ENCODE measurements at places on chromosomes 4 and X. TPM values are rescaled to one million over a fixed set of nuclear protein-coding genes. Genes with fewer than 3 reads are reported as not detected.

DNA sequence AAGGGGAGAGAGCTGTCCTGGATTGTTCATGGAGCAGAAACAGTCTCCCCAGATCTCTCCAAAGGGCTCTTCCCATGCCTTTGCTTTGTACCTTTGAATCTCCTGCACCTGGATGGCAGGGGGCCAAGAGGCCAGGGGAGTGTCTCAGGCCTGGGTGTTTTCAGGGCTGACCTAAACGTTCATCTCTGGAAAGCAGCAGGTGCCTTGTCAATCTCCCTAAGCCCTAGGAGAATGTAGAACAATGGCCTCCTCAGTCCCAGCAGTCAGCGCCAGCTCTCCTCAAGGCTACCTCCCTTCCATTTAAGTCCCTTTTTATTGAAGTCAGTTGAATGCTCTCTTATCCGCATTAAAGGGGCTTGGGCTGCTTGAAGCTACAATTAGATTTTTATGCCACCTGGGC, 31.2 kb upstream of the NSUN7 start:
- no peaks in the 10 kb centered on the region for H3K27me3 ChIP-seq
- DNase-seq = no peak
- no peak overlapping the region for H3K4me3 ChIP-seq
- H3K36me3 ChIP-seq = no peaks in the 10 kb centered on the region
- H3K4me1 ChIP-seq = peaks cover 35% of the 10 kb centered on the region
- H3K27ac ChIP-seq = peak overlapping the region; percentile 25

GRCh38 chr4:106095408-106095807, 200.1 kb downstream of the NPNT start:
- no peak overlapping the region for H3K4me3 ChIP-seq
- H3K4me1 ChIP-seq = no peaks in the 10 kb centered on the region
- H3K36me3 ChIP-seq = peaks cover 40% of the 10 kb centered on the region

DNA sequence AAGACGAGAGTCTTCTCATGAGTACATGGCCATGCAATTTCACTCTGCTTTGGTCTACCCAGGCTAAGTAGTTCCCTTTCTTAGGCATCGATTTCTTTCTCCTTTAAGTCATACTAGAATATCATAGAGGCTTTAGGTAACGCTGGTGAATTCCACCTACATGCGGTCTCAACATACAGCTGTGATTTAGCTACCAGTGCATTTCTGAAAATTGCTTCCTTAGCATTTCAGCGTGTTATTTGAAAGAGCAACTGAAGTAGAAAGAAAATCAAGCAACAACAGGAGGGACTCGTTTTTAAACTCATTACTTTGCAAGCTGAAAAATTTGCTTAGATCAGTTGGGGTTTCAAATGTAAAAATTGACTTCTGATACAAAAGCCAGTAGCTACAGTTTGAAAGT, 48.1 kb upstream of the RASGEF1B start:
- no peak for DNase-seq
- no peaks in the 10 kb centered on the region for H3K36me3 ChIP-seq
- H3K27ac ChIP-seq = no peak overlapping the region
- H3K27me3 ChIP-seq = peaks cover 2% of the 10 kb centered on the region
- no peaks in the 10 kb centered on the region for H3K4me1 ChIP-seq

GRCh38 chr4:20680736-20681135, 19.5 kb upstream of the PACRGL start:
- no peaks in the 10 kb centered on the region for H3K4me1 ChIP-seq
- DNase-seq = no peak
- peaks cover 3% of the 10 kb centered on the region for H3K27me3 ChIP-seq
- H3K4me3 ChIP-seq = no peak overlapping the region

GRCh38 chrX:42954880-42955279, 176.9 kb upstream of the PPP1R2C start:
- peaks cover 8% of the 10 kb centered on the region for H3K4me1 ChIP-seq
- no peaks in the 10 kb centered on the region for H3K36me3 ChIP-seq
- H3K27me3 ChIP-seq = no peaks in the 10 kb centered on the region
- no peak for DNase-seq
- H3K27ac ChIP-seq = no peak overlapping the region

GRCh38 chr4:8266508-8266907, 3.0 kb upstream of the HTRA3 start:
- no peak overlapping the region for H3K4me3 ChIP-seq
- H3K36me3 ChIP-seq = no peaks in the 10 kb centered on the region
- DNase-seq = no peak
- H3K27ac ChIP-seq = no peak overlapping the region

DNA sequence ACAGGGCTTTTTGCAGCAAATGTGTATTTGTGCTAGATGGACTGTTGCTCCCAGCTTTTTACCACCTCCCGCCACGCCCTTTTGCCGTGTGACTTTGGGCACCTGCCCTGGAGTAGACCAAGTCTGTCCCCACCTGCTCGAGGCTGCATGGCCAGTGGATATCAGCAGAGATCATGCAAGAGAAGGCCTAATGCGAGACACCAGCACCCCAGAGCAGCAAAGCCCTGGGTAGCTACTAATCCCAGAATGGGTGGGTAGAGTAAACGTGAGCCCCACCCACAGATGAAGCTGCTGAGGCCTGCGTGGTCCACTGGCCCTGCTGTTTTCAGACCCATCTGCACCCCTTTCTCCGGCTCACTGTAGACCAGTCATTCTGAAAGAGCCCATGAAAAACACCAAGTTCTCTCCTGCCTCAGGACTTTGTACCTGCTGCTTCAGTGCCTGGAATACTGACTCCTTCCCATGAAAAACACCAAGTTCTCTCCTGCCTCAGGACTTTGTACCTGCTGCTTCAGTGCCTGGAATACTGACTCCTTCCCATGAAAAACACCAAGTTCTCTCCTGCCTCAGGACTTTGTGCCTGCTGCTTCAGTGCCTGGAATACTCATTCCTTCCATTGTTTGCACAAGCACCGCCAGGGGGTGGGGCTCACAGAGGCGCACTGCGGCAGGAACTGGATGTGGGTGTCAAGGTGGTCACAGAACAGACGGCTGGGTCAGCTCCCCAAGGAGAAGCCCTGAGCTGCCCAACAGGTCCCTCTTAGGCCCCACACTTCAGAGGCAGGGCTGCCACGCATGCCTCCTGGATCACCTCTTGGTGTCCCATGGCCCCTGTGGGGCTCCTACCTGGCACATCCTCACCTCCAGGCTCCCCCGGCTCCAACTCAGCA, 5.1 kb upstream of the TNIP2 start:
- H3K36me3 ChIP-seq = no peaks in the 10 kb centered on the region
- H3K4me1 ChIP-seq = peaks cover 12% of the 10 kb centered on the region
- no peaks in the 10 kb centered on the region for H3K27me3 ChIP-seq
- H3K27ac ChIP-seq = no peak overlapping the region
- DNase-seq = no peak

- peaks cover 35% of the 10 kb centered on the region for H3K36me3 ChIP-seq
- no peak for DNase-seq
- no peaks in the 10 kb centered on the region for H3K27me3 ChIP-seq
- peaks cover 16% of the 10 kb centered on the region for H3K4me1 ChIP-seq
- peak overlapping the region; percentile 86 for H3K4me3 ChIP-seq
These were observed 2.8 kb upstream of the ARHGAP4 start for GRCh38 chrX:153928846-153929245.

DNA sequence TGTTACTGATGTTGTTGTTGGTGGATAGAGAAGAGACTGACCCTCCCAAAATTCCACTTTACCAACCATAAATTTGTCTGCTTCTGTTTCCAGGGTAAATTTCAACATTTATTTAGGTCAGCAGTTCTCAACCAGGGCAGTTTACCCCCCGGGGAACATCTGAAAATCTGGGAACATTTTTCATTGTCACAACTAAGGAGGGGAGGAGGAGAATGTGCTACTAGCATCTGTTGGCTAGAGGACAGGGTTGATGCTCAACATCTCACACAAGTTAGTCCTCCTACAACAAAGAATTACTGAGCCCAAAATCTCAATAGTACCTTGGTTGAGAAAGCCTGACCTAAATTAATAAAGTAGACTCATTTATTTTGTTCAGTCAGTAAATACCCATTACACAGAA, 25.7 kb downstream of the KCTD8 start:
- no peak overlapping the region for H3K27ac ChIP-seq
- H3K4me3 ChIP-seq = no peak overlapping the region
- no peaks in the 10 kb centered on the region for H3K27me3 ChIP-seq
- no peaks in the 10 kb centered on the region for H3K4me1 ChIP-seq
- no peak for DNase-seq

DNA sequence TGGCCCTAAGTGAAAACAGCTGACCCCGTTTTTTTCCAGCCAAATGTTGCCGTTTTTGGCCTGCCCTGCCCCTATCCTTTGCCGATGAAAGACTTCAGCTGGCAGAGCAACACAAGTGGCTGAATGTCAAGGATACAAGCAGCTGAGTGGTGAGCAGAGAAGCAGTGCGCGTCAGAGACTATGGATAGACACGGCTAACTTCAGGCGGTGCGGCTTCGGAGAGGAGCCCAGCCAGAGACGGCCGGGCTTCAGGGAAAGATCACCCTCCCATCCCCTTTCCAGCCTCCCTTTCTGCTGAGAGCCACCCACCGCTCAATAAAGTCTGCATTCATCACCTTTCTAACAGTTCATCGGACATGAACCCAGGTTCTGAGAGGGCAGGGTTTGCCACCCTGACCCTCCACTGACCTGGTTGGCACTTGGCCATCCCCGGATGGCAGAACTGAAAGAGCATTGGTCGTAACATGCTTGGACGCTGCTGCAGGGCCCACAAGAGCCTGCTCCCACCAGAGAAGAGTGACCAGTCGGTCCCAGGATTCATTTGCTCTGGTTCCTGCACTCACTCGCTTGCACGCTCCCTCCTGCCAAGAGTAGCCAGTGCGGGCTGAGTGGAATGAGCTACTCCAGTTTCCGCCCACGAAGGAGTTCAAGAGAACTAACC, 125.8 kb downstream of the PPEF1 start:
- H3K4me3 ChIP-seq = no peak overlapping the region
- no peaks in the 10 kb centered on the region for H3K36me3 ChIP-seq
- no peak overlapping the region for H3K27ac ChIP-seq
- H3K27me3 ChIP-seq = no peaks in the 10 kb centered on the region
- no peaks in the 10 kb centered on the region for H3K4me1 ChIP-seq
- DNase-seq = no peak

GRCh38 chr4:4893721-4894120, 34.3 kb downstream of the MSX1 start:
- H3K36me3 ChIP-seq = no peaks in the 10 kb centered on the region
- no peak overlapping the region for H3K27ac ChIP-seq
- H3K27me3 ChIP-seq = no peaks in the 10 kb centered on the region
- no peak for DNase-seq

- H3K27ac ChIP-seq = no peak overlapping the region
- no peaks in the 10 kb centered on the region for H3K27me3 ChIP-seq
- H3K4me3 ChIP-seq = no peak overlapping the region
- DNase-seq = no peak
- H3K4me1 ChIP-seq = no peaks in the 10 kb centered on the region
- no peaks in the 10 kb centered on the region for H3K36me3 ChIP-seq
These were observed 323.0 kb upstream of the CPXCR1 start for GRCh38 chrX:88424071-88424470.

GRCh38 chr4:187615972-187616371, 379.6 kb upstream of the ZFP42 start:
- no peaks in the 10 kb centered on the region for H3K36me3 ChIP-seq
- no peak for DNase-seq
- H3K4me1 ChIP-seq = no peaks in the 10 kb centered on the region
- H3K27ac ChIP-seq = no peak overlapping the region

DNA sequence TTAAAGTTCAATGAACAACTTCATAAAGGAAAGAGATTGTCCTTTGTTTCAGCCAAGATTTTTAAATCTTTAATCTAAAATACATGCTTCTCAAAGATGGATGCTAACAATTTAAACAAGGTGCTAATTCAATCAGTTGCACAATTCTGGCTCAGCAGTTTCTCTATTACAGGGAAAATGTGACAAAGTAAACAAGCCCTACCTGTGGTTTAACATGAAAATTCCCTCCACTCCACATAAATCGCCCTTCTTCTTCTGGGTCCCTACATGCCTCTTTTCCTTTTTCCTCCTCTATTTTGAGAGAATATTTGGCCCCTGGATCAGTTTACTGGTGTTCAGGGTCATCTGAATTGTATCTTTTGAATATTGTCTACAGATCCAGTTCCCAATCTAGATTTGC, 80.6 kb downstream of the FRYL start:
- H3K27ac ChIP-seq = no peak overlapping the region
- H3K36me3 ChIP-seq = peaks cover 8% of the 10 kb centered on the region
- H3K4me3 ChIP-seq = no peak overlapping the region
- H3K27me3 ChIP-seq = no peaks in the 10 kb centered on the region
- peaks cover 31% of the 10 kb centered on the region for H3K4me1 ChIP-seq

- no peaks in the 10 kb centered on the region for H3K36me3 ChIP-seq
- H3K27me3 ChIP-seq = no peaks in the 10 kb centered on the region
- no peak overlapping the region for H3K4me3 ChIP-seq
- no peak for DNase-seq
These were observed 739.4 kb upstream of the TENM3 start for GRCh38 chr4:181503687-181504390.

DNA sequence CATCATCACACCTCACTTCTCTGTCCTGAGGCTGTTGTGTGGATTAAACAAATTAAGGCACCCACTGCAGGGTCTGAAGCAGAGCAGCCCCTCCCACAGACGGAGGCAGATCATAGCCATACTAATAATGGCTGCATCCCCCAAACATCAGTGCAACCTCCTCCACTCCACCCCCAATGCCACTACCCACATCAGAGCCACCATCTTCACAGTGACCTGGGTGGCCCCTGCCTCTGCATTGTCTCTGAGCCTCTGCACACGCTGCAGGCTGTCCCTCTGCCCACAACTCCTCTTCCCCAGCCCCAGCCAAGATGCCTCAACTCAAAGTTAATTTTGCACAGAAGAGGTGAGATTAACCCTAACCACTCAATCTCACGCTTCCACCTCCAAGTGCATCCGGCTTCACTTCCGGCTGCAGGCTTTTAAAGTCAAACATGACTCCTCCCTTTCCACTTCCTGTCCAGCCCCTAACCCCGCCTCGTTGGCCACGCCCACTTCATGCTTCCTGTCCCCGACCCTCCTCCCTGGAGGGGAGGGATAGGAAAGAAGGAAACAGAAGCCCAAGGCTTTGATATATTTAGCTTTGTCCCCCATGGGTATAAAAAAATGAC, 22.7 kb downstream of the JAKMIP1 start:
- peaks cover 69% of the 10 kb centered on the region for H3K36me3 ChIP-seq
- peaks cover 61% of the 10 kb centered on the region for H3K4me1 ChIP-seq
- peak; percentile 50 for DNase-seq
- peak overlapping the region; percentile 71 for H3K27ac ChIP-seq

DNA sequence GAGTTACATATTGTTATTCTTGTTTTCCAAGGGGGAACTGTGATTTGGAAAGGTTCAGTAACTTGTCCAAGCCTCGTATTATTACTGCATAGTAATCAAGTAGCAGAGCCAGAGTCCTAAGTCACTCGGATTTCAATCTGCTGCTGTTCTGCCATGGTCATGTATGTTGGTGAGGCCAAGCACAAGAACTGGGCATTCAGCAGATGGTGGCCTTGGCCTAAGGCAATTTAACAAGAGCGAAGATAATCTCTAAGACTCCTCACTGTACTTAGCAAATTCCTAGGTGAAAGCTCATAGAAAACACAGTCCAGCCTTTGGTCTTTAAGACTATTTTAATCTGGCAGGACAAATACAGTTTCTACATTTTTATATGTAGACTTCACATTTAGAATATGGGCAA, 64.8 kb downstream of the NDST3 start:
- no peak for DNase-seq
- H3K4me3 ChIP-seq = no peak overlapping the region
- H3K36me3 ChIP-seq = no peaks in the 10 kb centered on the region
- peaks cover 8% of the 10 kb centered on the region for H3K27me3 ChIP-seq

PLRG1 gene
- 83.4 TPM for total RNA-seq

STATH gene
- total RNA-seq = not detected

CT83 gene
- total RNA-seq = not detected

GABRG1 gene
- not detected for total RNA-seq

S100P gene
- total RNA-seq = 3.4 TPM

RIBC1 gene
- total RNA-seq = 0.90 TPM

SPOCK3 gene
- total RNA-seq = not detected
